NCI-H1092 (cell line): ENCODE measurements at places on chromosomes 7 and 10.

DNA sequence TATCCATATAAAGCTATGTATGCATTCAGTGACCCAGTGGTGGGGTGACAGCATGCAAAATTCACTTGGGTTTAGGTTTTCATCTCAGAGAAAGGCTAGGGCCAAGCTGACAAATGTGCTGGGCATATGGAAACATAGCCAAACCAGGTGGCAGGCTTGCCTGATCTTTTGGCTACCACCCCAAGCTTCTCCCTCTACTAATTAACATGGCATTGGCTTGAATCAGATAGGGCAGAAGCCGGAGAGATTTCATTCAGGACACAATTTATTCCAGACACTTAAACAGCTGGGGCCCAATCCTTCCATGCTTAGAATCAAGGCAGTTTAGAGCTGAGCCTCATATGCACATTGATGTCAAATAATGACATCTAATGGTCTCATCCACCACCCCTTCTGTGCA lies 95.5 kb upstream of the AGK start:
- DNase-seq: no peak

- no peak for DNase-seq
These were observed 15.9 kb upstream of the ADCK2 start for GRCh38 chr7:140656548-140657515.

DNA sequence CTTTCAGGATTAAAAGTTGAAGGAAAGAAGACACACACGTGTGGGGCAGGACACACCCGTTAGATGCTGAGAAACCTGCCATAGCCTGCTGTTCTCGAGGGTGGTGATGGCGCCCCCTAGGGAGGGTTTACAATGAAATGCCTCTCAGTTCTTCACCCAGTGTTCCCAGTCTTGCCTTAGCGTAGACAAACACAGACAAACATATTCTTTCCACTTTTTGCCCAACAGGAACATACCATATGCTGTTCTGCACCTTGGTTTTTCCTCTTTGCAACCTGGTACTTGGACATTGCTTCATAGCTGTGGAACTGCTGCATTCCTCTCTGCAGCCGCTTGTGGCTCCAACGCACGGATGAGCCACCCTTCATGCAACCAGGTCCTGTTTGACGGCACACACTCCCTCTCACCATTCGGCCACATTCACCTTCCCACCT lies 23.3 kb upstream of the HSPA12A start:
- DNase-seq: no peak

GRCh38 chr10:63591600-63592379 lies 70.6 kb downstream of the REEP3 start:
- DNase-seq: no peak

- DNase-seq: no peak
These were observed 80.5 kb downstream of the RBM33 start for GRCh38 chr7:155725006-155725355.

GRCh38 chr10:132711613-132712121 lies 74.3 kb downstream of the NKX6-2 start:
- DNase-seq: no peak

- DNase-seq: no peak
These were observed 14.3 kb downstream of the STRA8 start for GRCh38 chr7:135247746-135248471.

DNA sequence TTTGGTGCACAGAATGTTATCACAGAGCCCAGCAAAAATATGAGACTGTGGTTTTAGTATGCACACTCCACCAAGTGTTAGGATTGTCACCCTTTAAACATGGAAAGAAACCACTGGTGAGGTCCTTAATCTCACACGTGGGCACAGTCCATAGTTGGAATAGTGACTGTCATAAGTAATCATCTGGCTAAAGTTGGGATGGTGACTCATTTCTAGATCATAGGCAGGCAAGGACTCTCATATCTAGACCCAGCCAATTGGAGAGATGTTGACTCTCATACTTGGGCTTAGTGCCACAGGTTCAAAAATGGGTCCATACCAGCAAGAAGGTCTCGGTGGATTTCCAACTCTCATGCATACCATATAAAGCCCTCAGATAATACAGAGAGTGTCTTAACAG lies 39.6 kb upstream of the ZNF680 start:
- no peak for DNase-seq

DNA sequence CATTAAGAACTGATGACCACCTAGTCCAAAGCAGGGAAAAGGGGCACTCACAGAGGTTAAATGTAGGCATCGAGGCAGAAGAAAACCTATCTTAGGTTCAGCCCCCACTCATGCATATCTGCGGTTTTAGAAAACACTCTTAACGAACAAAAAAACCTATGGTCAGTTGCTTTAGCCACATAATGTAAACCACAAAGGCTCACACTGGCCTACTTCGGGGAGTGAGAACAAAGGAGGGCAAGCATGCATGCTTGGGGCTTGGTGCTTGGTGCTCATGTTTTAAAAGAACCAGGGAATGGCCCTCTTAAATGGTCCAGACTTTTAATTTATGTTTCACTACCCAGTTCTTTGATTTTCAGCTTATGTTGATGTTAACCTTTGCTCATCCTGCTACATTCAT lies 14.2 kb downstream of the INSYN2A start:
- DNase-seq: no peak

- no peak for DNase-seq
These were observed 33.3 kb downstream of the MTERF1 start for GRCh38 chr7:91847231-91847630.

DNA sequence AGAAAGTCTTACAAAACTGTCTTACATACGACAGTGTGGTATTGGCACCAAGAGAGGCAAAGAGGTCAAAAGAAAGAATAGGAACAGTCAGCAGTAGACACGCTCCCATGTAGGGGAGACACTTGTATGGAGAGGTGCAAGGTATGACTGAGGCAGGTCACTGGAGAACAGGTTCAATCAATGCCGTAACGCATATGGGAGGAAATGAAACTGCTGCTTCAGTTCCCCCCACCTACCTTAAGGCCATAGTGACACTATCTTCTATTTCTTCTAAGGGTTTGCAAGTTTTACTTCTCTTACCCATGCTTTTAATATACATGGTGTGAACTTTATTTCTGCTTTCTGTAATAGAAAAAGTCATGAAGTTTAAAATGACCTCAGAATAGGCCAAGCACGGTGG lies 5.5 kb upstream of the PITRM1 start:
- no peak for DNase-seq

DNA sequence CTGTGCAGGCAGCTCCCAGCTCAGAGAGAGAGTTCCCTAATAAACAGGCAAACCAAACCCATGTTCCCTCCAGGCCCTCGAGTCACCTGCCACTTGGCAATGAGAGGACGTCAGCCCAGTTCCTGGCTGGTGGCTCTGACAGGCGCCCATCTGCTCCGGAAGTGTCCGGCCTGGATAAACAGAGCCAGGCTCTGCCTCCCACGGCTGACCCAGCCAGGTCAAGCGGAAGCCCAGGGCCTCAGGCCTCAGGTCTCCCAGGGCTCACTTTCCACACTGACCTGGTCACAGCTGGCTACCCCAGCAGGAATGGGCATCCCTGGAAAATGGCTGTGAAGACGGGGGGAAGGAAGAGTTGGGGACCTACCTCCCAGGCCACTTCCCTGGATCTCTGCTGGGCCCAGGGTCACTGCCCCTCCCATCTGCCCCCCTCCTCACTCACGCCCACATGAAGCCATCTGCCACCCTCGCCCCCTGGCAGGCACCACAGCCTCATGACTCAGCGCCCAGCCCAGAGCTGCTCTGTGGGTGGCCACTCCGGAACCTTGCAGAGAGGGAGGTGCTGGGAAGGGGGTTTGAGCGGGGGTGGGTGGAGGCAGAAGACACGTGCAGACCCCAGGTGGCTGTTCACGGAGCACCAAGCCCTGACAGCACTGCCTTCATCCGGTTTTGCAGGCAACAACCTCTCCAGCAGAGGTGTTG lies 37.4 kb upstream of the DUSP5 start:
- DNase-seq: no peak

DNA sequence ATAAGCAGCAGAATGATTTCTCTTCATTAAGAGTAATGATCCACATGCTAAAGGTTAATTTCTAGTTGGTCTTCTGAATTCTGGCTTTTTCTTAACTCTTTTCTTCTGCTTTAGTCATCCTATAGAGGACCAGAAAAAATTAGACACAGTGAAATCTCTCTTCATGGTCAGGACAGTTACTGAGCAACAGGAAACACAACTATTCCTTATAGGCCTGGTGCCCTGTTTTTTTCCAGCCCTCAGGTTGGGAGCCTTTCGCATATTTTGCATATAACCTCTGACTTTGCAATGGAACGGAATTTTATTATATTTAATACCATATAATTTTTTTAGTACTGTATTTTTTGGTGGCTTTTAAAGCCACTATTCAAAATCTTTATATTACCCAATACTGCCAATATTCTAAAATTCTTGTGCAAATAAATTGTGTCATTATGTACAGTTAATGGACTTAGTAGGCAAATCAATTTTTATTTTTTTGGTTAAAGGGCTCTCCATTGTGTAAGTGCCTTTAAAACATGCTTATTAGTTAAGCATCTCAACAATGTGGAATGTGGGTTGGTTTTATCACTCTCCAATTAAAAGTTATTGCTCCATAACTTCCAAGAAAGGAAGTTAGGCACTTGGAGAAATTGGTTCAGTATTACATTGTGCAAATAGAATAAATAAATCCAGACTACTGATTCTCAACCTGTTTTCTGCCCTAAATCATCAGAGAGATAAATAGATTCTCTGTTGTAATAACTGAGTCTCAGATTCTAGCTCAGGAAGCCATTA lies 22.5 kb downstream of the ARL4A start:
- DNase-seq: no peak

GRCh38 chr10:813286-813685 lies 118.2 kb downstream of the LARP4B start:
- no peak for DNase-seq

GRCh38 chr7:138834583-138834982 lies 36.6 kb upstream of the ATP6V0A4 start:
- DNase-seq: no peak

DNA sequence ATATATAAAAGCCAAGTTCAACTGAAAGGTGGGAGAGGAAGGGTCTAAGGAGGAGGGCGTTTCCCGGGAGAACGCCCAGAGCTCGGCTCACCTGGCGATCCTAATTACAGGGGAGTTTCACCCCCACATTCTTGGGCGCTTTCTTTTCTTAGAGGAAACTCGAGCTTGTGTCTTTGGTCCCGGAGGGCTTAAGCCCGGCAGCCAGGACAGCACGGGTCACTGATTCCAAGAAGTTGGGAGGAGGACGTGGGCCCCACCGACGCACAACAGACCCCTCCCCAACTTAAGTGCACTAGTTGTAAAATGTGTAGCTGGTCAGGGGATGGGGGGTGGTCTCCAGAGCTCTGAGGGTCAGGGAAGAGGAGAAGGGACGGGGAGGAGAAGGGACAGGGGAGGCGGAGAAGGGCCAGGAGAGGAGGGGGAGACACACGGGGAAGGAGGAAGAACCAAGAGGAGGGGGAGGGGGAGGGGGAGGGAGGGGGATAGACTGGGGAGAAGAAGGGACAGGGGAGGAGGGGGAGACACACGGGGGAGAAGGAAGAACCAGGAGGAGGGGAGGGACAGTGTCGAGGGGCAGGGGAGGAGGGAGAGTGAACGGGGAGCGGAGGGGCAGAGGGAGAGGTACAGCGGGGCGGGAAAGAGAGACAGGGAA lies 874 bp downstream of the BAIAP2L1 start:
- no peak for DNase-seq

- DNase-seq: peak; percentile 70
These were observed 69.0 kb upstream of the PDCD4 start for GRCh38 chr10:110802551-110803238.

GRCh38 chr10:129761197-129761972 lies 202.7 kb downstream of the EBF3 start:
- no peak for DNase-seq

DNA sequence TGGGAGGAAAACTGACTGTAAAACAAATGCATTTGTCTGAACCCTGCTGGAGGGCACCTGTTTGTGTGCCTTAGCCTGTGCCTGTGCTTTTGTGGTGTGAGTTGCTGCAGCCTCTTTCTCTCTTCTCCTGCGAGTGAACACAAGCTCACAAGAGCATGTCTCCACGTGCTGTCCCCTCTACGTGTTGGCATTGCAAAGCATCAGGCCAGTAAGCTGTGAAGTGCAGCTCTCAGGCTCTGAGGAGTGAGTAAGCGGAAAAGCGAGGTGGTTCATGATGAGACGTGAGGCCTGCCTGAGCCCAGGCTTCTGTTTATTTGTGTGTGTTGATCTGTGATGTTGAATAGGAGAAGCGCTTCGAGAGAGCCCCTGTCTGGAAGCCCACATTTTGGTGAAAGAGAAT lies 85.6 kb upstream of the PDCD4 start:
- peak; percentile 12 for DNase-seq

DNA sequence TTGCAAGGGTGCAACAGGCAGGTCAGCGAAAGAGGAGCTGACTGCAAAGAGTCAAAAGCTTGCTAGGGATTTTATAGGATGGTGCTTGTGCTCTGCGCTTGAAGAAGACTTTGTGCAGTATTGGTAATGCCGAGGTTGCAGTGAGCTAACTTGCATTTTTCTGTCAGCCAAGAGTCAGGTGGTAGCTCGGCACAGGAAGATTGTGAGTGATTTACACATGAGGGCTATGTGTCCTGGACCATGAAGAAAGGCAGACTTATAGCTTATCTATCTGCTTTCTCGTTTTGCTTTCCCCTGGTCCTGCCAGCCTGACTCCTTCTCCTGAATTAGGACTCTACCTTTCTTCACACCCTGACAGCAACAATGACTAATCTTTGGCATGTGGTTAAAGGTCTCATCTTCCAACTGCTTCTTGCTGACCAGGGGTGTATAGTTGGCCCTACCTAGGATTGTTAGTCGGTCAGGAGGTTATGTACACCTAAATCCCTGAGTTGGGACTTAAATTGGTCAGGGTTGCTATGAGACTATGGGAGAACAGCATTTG lies 4.1 kb upstream of the SYPL1 start:
- no peak for DNase-seq

GRCh38 chr10:71726580-71727104 lies 7.1 kb upstream of the C10orf105 start:
- no peak for DNase-seq

GRCh38 chr7:96344236-96344635 lies 22.3 kb upstream of the SLC25A13 start:
- DNase-seq: no peak

- no peak for DNase-seq
These were observed 157.3 kb downstream of the SND1 start for GRCh38 chr7:127809261-127809702.
